ENCODE measurements at places on chromosomes 5 and 9.

- no peak for DNase-seq
These were observed 5.5 kb downstream of the ARHGEF28 start for GRCh38 chr5:73631500-73631899.

DNA sequence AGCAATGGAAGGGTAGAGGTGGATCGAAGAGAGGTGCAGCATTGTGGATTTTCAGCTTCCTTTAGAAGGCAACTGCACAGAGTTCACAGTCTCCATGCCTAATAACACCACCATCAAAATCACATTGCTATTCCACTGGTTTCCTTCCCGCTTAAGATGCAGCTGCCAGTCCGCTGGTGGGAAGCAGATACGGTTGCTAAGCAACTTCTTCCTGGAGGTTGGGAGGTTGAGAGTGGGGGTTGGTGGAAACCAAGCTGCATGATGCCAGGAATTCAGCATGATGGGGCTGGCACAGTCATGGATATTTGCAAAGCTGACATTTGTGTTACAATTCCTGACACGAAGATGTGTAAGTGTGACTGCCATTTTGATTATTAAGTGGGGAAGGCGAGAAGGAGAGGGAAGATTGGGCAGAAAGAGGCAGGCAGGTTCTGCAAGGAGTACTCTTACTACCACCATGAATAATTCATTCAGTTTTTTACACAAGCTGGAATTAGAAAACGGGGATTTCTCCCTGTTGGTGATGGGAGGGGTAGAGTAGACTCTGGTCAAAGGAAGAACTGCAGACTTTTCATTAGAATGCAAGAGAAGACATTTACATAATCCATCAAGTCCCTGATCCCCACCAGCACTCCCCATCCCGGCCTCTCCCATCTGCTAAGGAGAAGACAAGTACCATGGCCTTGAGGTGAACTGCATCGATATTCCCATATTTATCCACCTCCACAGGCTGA lies 87.5 kb downstream of the GLDC start:
- no peak for DNase-seq

GRCh38 chr9:91059713-91060112 lies 258.1 kb downstream of the SYK start:
- DNase-seq, result no peak

DNA sequence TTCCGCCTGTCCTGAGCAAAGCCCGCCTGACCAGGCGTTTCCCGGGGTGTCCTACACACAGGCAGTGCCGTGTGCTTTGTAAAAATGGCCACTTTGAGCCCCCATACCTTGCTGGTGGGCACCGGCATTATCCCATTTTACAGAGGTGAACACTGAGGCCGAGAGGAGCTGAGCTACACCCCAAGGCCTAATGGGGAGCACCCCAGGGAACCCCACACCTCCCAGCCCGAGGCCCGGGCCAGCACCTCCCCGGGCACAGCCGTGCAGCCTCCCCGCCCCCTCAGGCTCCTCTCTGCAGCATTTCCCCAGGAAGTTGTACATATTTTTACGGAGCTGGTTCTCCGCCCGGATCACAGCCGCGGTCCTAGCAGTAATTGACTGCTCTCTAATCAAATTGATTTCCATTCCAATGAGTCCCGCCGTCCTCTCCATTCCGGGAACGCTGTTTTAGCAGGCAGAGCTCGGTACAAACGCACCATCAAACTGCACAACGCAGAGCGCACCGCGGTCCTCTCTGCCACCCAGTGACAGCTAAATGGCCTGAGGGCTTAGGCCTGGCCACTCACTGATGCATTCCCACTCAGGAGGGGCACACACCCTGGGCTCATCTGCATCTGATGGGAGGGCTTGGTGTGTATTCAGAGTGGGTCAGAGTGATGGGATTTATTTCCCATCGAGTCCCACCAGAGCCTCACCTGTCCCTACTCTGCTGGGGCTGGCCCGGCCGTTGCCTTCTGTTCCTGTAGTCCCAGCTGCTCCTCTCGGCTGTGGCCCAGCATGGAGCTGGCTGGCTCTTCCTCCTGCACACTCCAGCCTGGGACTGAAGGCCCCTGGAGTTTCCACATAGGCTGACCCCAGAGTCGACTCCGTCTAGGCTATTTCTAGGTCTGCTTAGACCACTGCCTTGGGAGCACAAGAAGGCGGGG lies 36.2 kb upstream of the UBAC1 start:
- DNase-seq, result no peak

GRCh38 chr9:122318284-122318683 lies 52.5 kb upstream of the PTGS1 start:
- no peak for DNase-seq

DNA sequence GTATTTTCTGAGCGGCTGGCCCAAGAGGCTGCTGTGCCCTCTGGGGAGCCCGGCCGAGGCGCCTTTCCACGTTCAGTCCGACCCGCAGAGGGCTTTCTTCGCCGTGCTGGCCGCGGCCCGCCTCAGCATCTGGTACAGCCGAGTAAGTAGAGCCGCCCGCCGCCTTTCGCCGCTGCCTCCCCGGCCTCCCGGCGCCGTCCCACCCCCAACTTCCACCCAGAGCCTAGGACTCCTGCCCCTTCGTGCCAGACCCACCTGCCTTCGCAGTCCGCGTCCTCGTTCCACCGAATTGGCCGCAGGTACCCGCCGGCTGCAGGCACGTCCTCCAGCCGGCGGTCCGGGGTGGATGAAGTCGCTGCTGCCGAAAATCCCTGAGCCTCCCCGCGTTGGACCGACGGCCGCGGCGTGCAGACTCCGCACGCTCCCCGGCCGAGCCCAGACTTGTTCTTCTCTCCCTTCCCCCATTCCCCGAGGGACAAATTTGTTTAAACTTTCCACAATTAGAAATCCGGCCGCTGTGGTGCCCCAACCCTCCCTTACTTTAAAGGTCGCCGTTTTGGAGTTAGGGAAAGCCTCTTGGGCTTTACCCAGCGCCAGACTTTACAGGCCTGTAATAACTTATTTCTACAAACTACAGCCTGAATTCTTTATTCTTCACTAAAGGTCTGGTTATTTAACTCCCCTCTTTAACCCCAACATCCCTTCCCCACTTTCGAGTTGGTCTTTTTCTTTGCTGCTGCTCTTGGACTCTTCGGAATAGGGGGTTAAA lies 589 bp downstream of the RIC1 start:
- no peak for DNase-seq

DNA sequence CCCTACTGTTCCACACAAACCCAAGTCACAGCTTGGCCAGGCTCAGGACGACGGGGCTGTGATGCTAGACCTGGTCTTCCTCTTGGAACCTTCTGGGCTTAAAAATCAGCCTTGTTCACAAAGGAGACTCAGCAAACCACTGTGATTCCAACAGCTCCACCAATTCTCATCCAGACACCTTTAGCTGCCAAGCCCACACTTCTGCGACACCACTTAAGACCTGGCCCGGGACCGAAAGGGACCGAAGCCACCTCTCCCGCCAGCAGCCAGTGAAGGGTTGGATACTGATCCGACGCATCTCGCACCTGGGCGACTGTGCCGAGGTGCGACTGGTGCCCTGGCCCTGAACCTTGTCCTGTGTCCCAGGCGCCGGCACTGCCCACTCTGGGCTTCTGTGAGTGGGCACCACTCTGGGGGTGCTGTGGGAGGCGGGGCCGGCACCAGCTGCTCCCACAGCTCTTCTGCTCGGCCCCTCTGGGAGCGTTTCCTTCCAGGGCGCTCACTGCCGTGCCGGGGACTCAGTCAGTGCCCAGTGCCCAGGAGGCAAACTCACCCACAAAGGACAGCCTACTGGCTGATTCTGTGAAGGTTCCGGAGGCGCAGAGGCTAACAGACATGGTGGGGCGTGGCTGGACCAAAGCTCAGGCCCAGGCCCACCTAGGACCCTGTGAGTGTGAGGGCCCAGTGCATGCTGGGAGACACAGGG lies 50.9 kb downstream of the EXD3 start:
- DNase-seq, result no peak

DNA sequence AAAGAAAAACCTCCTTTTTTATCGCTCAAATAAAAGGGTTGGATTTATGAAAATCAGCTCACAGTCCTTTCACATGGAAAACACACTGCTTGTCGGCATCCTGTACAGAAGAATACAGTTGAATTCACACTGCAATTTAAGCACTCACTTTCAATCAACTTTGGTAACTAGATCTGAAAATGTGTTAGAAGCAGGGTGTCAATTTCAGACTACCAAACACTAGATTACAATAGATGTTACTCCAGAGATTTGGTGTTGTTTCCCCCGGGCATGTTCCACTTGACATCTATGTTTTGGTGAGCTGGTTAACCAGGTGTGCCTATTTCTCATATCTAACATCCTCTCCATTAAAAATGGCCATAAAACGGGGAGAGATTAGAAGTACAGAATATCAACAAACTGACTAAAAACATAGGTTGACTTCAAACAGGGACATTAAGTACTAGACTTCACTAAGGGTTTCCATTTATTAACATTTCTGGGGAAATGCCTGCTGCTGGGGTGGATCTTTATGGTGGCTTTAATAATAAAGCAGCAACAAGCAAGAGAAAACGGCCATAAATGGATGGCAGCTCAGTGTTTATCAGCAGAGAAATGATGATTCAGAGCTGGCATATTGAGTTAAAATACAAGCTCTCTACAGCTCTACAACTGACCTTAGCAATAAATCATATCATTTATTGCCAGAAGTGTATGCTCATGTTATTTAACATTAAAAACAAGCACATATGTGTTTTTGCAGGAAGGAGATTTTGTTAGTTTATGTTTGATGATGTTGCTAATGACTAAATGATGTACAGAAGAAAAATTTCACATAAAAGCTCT lies 158.8 kb downstream of the SLF1 start:
- no peak for DNase-seq

DNA sequence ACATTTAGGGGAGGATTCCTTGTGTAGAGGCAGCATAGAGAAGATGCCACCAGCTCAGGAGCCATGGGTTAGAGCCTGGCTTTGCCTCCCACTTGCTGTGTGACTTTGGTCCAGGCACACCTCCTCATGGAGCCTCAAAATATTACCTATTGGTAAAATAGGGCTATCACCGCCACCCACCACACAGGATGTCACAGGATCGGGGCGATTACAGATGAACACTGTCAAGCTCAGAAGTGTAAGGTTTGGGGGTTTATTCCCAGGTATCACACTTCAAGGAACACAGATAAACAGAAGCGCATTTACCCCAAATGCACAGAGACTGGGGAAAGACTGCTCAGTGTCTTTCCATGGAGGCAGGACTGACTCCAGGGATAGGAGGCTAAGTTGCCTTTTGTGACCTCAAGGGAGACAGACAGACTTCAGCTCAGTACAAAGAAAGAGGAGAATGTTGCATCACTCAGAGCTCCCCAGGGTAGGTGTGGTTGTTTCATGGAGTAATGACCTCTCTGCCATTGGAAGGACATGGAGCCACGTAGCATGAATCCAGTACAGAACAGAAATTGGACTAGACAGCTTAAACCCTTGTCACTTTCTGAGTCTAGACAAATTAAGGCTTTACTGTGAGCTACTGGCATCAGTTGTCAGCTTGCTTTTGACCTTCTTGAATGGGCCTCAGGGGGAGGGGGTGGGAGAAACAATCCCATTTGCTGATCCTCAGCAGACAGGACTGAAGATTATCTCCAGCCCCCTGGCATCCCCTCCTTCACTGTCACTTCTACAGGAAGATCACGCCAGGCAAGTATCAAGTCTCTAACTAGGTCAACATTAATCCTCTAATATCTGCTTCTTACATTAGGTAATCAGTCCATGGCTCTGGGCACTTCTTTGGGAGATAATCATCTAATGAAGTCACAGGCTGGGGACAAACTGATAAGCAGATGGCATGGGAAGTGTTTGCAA lies 6.5 kb downstream of the TRAF1 start:
- no peak for DNase-seq

DNA sequence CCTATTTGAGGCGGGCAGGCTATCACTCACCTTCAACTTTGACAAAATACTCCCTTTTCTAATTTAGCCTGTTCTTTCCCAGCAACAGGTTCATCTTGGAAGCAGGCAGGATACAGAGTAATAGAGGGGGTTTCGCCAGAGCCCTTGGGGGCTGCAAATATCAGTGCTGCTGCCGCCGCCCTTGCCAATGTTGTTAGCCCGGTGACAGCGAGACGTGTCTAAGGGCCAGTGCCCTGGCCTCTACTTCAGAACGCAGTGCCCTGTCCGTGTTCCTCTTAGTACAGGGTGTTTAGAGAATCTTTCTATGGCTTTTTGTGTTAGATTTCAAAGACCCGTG lies 703 bp downstream of the FAM120AOS start:
- no peak for DNase-seq

GRCh38 chr5:74400067-74400466 lies 240.5 kb downstream of the ENC1 start:
- no peak for DNase-seq

- no peak for DNase-seq
These were observed 190.2 kb downstream of the GABBR2 start for GRCh38 chr9:98518556-98518955.

DNA sequence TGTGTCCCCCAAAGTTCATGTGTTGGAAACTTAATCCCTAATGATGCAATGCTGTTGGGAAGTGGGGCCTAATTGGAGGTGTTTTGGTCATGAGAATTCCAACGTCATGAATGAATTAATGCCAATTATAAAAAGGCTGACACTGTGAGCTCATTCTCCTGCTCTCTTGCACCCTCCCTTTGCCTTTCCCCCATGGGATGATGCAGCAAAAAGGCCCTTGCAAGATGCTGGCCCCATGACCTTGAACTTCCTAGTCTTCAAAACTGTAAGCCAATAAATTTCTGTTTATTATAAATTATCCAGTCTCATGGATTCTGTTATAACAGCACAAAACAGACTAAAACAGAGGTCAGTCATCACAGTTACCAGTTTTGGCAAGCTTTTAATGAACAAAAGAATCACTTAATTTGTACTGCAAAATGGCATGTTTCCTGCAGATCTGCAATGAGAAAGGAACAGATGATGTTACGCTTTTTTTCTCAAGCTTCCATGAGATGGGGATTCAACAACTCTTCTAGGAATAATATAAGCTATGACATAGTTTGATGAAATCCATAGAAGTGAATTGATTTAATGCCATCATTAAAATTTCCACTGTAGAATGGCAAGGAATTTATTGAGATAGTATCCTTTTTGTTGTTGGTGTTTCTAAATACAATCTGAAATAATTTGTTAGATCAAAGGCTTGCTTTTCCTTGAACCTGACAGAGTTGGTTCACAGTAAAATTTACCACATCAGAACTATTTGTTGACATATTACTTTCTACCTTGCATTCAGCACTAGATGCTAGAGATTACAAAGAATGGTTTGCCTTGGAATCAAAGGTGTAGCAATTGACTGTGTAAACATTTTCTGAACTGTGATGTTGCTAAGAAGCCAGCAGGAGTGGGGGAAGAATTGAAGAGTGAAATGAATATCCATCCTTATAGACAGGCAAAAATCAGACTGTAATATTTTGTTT lies 29.3 kb upstream of the RFK start:
- DNase-seq, result no peak

DNA sequence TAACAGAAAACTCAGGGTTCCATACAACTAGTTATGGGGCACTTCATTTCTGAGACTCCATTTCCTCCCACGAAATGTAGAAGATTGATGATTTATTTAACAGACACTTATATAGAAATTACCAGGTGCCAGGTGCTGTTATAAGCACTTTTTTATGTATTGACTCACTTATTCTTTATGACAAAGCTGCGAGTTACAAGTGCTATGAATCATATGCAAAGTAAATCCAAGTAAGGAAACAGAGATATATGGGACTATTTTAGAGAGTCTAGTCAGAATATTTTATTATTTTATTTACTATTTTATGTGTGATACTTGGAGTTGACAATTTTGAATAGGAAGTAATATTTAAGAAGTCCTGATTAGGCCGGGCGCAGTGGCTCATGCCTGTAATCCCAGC lies 822.8 kb upstream of the C9orf72 start:
- DNase-seq, result no peak

All from activated CD4-positive, alpha-beta T cell treated with anti-CD3 and anti-CD28 coated beads, Interleukin-2, amount 50 U/mL, for 24 hours (primary cell).